ENCODE measurements at places on chromosomes 2 and 18.

DNA sequence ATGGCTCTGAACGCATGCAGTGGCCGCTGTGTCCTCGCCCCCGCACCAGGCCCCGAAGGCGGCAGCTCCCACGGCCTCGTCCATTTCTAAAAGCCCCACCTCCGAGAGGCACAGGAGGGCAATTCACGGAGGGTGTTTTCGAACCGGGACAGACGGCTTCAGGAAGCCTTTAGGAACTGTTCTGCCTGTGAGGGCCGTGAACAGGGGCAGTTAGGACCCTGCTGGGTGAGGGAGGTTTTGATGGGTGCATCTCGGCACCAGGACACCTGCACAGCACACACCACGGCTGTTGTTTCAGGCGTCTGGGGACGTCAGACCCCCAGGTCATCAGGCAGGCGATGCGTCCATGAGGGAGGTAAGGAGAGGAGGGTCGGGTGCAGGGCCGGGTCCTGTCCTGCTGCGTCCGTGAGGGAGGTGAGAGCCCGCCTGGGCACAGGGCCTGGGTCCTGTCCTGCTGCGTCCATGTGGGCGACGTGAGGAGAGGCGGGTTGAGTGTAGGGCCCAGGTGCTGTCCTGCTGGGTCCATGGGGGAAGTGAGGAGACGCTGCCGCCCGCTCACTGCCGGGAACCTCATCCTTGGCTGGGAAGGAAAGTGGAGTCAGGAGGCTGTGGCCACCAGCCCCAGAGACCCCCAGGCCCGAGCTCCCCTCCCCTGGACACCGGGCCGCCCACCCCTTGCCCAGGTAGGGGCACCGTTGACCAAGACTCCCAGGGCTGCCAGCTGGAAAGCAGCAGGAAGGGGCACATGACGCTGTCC is 25.5 kb upstream of the KCNG2 start:
- DNase-seq, result no peak

DNA sequence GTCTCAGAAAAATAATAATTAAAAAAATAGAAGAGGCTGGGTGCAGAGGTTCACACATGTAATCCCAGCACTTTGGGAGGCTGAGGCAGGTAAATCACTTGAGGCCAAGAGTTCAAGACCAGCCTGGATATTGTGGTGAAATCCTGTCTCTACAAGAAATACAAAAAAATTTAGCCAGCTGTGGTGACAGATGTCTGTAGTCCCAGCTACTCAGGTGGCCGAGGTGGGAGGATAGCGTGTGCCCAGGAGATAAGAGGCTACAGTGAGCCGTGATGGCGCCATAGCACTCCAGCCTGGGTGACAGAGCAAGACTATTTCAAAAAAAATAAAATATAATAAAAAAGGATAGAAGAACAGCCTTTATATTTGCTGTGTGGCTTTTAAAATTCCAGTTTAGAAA is 35.9 kb downstream of the SMC6 start:
- DNase-seq, result no peak

DNA sequence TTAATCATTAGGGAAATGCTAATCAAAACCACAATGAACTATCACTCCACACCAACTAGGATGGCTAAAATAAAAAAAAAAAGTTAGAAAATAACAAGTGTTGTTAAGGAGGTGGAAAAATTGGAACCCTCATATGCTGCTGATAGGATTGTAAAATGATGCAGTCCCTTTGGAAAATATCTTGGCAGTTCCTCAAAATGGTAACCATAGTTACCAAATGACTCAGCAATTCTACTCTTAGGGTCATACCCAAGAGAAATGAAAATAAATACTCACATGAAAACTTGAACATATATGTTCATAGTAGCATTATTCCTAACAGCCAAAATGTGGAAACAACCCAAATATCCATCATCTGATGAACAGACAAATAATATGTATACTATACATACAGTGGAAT is 15.7 kb upstream of the ACVR2A start:
- peak; percentile 53 for DNase-seq

DNA sequence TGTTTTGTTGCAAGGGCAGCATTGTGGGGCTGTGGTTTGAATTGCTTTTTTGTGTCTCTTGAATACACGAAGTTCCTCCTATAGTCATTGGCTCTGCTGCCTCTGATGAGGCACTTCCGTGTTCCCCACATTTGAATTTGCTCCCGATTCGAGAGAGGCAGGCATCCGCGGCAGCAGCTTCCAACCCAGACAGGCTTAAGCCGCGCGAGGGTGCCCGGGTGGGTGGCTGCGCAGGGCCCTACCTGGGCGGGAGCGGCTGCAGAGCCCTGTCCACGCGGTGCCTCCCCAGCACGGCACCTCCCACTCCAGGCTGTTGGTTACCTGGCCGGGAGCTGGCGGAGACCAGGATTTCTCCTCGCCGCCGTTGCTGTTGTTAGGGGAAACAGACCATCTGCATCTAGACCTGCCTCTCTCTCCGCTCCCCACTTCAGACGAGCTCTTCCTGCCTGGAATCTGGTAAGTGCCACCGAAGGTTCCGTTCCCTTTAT is 151.3 kb downstream of the NEDD4L start:
- no peak for DNase-seq

DNA sequence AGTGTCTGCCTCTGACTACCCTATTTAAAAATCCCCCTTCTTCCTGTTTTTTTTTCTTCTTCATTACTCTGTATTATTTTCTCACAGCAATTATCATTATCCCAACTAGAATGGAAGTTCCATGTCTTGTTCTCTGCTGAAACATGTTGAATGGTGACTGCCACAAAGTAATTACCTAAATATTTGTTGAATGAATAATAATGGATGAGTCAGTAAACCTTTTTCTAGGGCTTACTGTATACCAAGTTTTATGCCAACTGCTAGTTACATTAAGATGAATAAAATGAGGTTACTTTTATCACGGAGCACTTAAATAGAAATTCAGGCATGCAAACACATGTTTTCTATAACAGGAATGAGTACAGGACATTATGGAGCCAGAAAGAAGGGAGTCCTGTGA is 490.6 kb downstream of the THSD7B start:
- DNase-seq, result no peak

- no peak for DNase-seq
Measured at GRCh38 chr2:216346781-216347180, 25.5 kb downstream of the MARCHF4 start.

- no peak for DNase-seq
Measured at GRCh38 chr2:199875400-199875799, 24.4 kb upstream of the FTCDNL1 start.

DNA sequence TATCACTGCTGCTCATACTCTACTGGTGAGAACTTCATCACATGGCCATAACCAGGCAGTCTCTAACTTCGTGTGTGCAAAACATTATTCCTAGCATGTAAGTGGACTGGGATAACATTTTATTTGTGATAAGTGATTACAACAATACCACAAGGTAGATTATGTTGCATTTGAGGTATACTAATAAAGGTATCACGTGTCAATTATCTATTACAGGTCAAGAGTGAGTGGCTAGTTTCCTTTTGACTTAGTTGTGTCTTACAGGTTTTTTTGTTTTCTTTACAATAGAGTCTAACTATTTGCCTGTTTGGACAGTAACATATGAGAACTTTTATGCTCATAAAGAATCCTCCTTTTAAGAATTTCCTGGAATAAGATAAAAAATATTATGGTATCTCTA is 67.2 kb upstream of the DSC1 start:
- DNase-seq, result no peak

- DNase-seq, result no peak
Measured at GRCh38 chr2:148745151-148745851, 100.8 kb downstream of the EPC2 start.

DNA sequence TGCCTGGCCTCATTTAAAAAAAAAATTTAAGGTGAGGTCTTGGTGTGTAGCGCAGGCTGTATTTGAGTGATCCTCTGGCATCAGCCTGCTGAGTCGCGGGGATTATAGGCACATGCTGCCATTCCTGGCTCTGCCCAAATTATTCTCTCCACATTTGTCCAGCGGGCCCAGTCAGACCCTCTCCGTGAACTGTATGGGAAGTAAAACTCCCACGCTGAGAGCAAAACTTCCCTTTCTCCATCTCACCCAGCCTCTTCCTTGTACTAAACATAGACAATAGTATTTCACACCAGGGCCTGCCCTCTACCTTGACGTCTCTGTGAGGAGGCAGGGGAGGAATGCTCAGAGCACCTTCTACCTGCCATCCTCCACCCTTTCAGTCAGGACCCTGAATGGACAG is 37.0 kb downstream of the EIF4E2 start:
- no peak for DNase-seq

GRCh38 chr2:95260028-95261023 is 13.9 kb upstream of the PROM2 start:
- no peak for DNase-seq

All from skeletal muscle cell (primary cell).